ENCODE measurements at places on chromosomes 2 and 18.

GRCh38 chr2:71043531-71044407 is 24.7 kb upstream of the NAGK start:
- H3K36me3 ChIP-seq = no peaks in the 10 kb centered on the region
- H3K27me3 ChIP-seq = no peaks in the 10 kb centered on the region
- no peaks in the 10 kb centered on the region for H3K4me1 ChIP-seq
- no peak overlapping the region for H3K4me3 ChIP-seq
- H3K27ac ChIP-seq = no peak overlapping the region
- no peak for DNase-seq

DNA sequence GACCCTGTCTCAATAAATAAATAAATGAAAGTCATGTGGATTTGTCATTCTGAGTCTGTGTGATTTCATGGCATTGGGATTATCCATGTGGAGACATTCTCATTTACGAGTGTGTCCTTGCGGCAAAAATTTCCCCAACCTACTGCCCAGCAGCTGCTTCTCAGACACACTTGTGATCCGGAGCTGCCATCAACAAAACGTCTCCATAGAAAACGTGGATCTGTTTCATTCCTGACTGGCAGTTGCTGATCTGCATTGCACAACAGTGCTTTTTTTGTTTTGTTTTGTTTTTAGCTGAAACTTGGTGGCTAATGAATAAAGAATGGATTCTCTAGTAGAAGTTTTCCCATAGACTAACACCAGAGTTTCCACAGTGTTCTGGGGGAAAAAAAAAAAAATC is 74.7 kb downstream of the TGIF1 start:
- H3K27me3 ChIP-seq = no peaks in the 10 kb centered on the region
- no peak overlapping the region for H3K4me3 ChIP-seq
- no peak overlapping the region for H3K27ac ChIP-seq
- DNase-seq = no peak
- H3K36me3 ChIP-seq = no peaks in the 10 kb centered on the region
- H3K4me1 ChIP-seq = no peaks in the 10 kb centered on the region

DNA sequence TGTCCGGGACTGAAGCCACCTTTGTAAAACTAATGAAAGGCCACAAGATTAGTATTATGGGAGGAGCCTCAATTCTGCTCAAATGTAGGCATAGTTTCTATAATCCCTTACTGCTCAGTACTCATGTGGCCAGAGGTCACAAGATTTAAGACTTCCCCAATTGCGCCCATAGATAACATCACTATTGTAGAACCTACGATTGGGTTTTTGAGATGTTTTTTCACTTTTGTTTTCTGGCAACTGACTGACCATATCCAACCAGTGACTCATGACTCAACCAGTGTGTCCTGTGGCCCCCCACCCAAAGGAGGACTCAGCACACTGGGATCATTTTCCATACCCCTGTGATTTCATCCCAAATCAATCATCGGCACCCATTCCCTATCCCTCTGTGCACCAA is 15.2 kb upstream of the TSPYL6 start:
- H3K27ac ChIP-seq = no peak overlapping the region
- no peaks in the 10 kb centered on the region for H3K36me3 ChIP-seq
- H3K4me3 ChIP-seq = no peak overlapping the region
- no peak for DNase-seq
- H3K27me3 ChIP-seq = no peaks in the 10 kb centered on the region

- no peaks in the 10 kb centered on the region for H3K36me3 ChIP-seq
- H3K27me3 ChIP-seq = no peaks in the 10 kb centered on the region
- no peaks in the 10 kb centered on the region for H3K4me1 ChIP-seq
- no peak for DNase-seq
- no peak overlapping the region for H3K4me3 ChIP-seq
These were observed 174.8 kb downstream of the HDAC4 start for GRCh38 chr2:239225871-239226561.

DNA sequence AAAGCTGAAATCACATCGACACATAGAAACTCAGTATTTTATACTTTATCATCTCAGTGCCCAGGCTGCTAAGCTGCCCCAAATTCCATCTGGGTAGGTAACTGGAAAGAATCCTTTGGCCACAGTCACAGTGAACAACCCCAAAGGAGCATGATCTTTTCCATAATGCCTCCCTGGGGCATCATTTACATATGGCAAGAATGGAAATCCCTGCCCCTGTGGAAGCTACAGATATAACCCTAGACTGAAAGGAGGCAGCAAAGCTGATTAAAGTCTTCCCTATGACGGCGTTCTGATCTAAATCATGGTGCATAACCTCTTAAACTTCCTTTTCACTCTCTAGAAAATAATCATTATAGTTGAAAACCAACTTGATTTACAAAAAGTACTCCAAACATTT is 41.5 kb downstream of the MAP3K19 start:
- no peaks in the 10 kb centered on the region for H3K36me3 ChIP-seq
- DNase-seq = no peak
- H3K27me3 ChIP-seq = no peaks in the 10 kb centered on the region
- H3K4me3 ChIP-seq = no peak overlapping the region
- no peak overlapping the region for H3K27ac ChIP-seq
- no peaks in the 10 kb centered on the region for H3K4me1 ChIP-seq

DNA sequence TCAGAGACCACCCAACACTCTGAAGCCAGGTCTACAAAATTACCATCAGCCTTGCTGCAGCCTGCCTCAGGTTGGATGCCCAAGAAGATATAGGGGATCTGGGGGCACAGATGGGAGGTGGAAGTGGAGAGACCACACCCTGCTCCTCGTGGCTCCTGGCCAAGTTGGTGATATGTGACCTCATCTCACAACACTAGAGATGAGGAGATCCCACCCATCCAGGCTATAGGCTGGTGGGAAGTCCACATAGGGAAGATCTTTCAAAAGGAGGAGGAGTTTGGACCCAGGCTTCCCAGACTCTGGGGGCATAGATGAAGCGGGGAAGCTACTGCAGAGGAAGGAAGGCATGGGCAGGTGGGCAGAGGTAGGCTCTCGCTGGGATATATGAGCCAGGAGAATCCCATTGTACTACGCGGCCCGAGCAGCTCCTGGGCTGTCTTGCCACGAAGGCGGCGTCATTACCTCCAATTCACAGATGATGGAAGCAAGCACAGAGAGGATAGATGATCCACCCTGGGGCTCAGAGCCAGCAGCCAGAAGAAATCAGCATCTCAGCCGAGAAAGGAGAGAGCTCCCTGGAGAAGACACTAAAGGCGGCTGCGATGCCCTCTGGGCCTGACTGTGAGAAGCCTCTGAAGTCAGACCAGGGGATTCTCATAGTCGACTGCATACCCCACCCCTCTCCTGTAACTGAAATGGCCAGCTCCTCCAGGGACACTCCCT is 96.0 kb downstream of the RHOB start:
- no peaks in the 10 kb centered on the region for H3K36me3 ChIP-seq
- no peak overlapping the region for H3K4me3 ChIP-seq
- H3K27ac ChIP-seq = no peak overlapping the region
- no peaks in the 10 kb centered on the region for H3K27me3 ChIP-seq
- H3K4me1 ChIP-seq = peaks cover 7% of the 10 kb centered on the region

GRCh38 chr2:158211502-158211901 is 109.8 kb downstream of the UPP2 start:
- no peaks in the 10 kb centered on the region for H3K36me3 ChIP-seq
- no peaks in the 10 kb centered on the region for H3K4me1 ChIP-seq
- no peak overlapping the region for H3K4me3 ChIP-seq
- no peaks in the 10 kb centered on the region for H3K27me3 ChIP-seq
- DNase-seq = no peak

GRCh38 chr2:98311771-98312545 is 34.3 kb upstream of the CNGA3 start:
- no peak overlapping the region for H3K27ac ChIP-seq
- no peak overlapping the region for H3K4me3 ChIP-seq
- H3K4me1 ChIP-seq = no peaks in the 10 kb centered on the region

All from kidney (tissue), 22 donors.